Right ventricle myocardium superior (tissue), 1 donor: ENCODE measurements at places on chromosomes 7 and 10.

DNA sequence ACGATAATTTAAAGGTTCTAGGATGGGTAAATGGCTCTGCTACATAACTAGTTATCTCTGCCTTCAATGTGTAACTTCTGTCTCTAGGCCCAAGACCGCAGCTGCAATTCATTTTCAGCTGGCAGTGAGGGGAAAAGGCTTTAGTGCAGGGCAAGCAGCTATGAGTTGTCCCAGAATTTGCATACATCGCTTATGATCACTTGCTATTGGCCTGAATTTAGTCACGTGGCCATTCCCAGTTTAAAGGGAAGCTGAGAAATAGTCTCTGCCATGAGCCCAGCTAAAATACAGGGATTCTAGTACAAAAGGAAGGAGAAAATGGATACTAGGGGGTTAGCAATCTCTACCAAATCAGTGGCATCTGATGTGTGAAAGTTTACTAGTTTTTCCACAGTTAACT is 145.8 kb upstream of the IMMP2L start:
- no peak for DNase-seq

GRCh38 chr7:94245500-94245899 is 149.2 kb upstream of the COL1A2 start:
- DNase-seq, result no peak

- no peak for DNase-seq
Measured at GRCh38 chr7:107130487-107131220, 38.1 kb upstream of the HBP1 start.

DNA sequence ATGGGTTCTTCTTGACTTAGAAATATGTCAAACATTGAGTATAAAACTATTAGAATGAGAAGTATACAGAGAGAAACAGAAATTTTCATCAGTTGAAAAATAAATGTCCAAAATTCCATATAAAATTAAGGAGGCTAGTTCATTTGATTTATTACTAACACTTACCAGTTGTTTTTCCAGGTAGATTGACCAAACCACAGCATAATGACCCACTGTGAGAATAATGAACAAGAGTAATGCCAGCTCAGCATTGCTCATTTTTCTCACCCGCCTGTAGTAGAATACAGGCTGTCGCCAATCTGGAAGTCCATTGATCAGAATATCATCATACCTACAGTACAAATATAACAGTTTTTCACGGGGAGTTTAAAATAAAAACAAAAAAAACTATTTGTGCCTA is 82.9 kb downstream of the DNAJC1 start:
- no peak for DNase-seq

DNA sequence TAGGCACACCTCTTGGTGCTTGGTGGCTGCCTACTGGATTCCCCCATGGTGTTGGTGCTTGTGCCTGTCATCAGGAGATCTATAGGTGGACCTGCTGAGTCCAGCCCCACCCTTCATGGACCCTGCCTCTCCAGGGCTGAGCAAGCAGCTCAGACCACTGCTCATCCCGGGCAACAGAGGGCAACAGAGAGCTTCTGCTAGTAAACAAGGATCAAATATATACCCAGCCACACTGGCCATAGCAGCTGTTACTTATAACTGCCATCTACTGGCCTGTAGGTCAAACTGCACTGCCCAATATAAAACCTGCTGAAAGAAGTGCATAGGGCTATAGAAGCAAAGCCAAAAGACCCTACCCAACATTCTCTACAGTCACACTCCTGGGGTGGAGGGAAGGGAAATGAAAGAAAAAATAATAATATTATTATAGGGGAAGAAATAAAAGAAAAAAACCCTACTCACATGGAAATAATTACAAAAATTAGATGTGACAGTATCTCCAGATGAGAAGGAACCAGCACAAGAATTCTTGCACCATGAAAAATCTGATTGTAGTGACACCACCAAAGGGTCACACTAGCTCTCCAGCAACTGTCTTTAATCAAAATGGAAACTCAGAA is 54.9 kb upstream of the ZNF800 start:
- no peak for DNase-seq

DNA sequence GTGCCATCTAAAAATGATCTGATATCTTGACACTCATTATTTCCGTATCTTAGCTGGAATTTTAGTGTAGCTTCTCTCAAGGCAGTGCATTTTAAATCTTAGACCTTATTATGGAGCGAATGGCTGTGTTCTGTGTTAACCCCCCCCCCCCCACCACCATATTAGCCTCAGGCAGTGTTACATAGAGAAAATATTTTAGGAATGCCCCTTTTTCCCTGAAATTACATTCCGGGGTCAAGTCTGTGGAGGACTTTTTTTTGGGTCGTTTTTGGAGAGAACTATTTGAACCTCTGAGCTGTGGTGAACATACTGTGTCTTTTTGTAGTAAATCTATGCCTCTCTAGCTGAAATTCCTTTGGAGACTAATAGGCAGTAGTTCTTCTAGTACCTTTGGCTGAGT is 3.1 kb downstream of the CCDC126 start:
- no peak for DNase-seq

DNA sequence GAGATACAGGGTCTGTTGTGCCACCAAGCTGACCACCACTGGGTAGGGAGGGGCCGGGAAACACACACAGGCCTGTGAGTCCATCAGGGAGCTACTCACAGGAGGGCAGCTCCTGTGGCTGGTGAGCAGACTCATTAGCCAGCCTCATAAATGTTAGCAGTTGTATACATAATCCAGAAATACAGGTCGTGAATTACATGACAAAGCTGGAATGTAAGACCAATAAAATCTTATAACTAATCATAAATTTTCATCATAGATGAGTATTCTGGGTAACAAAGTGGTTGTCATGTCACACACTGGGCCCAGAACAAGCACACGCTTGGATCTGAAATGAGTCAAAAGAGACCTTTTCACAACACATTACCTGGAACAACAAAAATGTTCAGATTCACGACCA is 642.6 kb upstream of the AUTS2 start:
- DNase-seq, result no peak

- no peak for DNase-seq
Measured at GRCh38 chr10:13231190-13231589, 3.0 kb downstream of the UCMA start.

DNA sequence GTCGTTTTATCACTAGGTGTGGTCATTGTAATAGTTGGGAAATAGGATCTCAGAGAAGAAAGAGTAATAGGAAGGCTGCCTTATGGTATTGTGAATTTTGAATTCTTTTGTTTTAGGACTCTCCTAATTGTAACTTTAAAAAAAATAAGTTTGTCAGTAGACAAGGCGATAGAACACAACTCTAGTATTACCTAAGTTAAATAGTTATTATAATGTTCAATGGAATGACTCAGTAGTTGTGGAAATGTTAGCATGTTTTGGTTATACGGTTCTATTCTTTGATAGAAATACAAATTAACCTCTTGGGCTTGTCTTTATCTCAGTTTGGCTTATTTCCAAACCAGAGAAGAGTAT is 1.4 kb downstream of the DNAH11 start:
- no peak for DNase-seq

GRCh38 chr7:29102558-29103151 is 43.7 kb downstream of the CPVL start:
- DNase-seq, result peak; percentile 74
